ENCODE measurements at places on chromosomes 6 and 20. TPM values are rescaled to one million over a fixed set of nuclear protein-coding genes. Genes with fewer than 3 reads are reported as not detected.

Gene MRAP2
- total RNA-seq: 4.9 TPM

Gene HTR1B
- not detected for total RNA-seq

Gene SLCO4A1
- total RNA-seq: 2.0 TPM

Gene PPIL1
- total RNA-seq: 34.7 TPM

Gene ALDH8A1
- total RNA-seq: not detected

Gene MYH7B
- 0.33 TPM for total RNA-seq

Gene CLVS2
- total RNA-seq: 0.12 TPM

Gene LTB
- not detected for total RNA-seq

Gene SMOC2
- not detected for total RNA-seq

Data from uterine smooth muscle cell (primary cell).